Endothelial cell (in vitro differentiated cells): ENCODE measurements at places on chromosomes 11 and 22. TPM values are rescaled to one million over a fixed set of nuclear protein-coding genes. Genes with fewer than 3 reads are reported as not detected.
A peak's percentile ranks its signal among the peaks of the same experiment; 100 is the strongest.

- DNase-seq = no peak
These were observed 10.7 kb downstream of the XNDC1N start for GRCh38 chr11:71917646-71918140.

SRSF8 gene
- 25.2 TPM for total RNA-seq

GRCh38 chr22:29635734-29636357 is 32.4 kb downstream of the NF2 start:
- DNase-seq = no peak

PIH1D2 gene
- 2.5 TPM for total RNA-seq

- DNase-seq = no peak
These were observed at the start of gene IGF2 for GRCh38 chr11:2139123-2139521. Gene IGF2, minus strand, starts transcription at chr11:2139389. Its CDS starts 3,866 bp downstream, at chr11:2135523.

- no peak for DNase-seq
These were observed 287.9 kb downstream of the SWAP70 start for GRCh38 chr11:9951807-9952206.

- DNase-seq = no peak
These were observed 6.0 kb upstream of the MALAT1 start for GRCh38 chr11:65492637-65493366.

PRAME gene
- total RNA-seq = not detected

DNA sequence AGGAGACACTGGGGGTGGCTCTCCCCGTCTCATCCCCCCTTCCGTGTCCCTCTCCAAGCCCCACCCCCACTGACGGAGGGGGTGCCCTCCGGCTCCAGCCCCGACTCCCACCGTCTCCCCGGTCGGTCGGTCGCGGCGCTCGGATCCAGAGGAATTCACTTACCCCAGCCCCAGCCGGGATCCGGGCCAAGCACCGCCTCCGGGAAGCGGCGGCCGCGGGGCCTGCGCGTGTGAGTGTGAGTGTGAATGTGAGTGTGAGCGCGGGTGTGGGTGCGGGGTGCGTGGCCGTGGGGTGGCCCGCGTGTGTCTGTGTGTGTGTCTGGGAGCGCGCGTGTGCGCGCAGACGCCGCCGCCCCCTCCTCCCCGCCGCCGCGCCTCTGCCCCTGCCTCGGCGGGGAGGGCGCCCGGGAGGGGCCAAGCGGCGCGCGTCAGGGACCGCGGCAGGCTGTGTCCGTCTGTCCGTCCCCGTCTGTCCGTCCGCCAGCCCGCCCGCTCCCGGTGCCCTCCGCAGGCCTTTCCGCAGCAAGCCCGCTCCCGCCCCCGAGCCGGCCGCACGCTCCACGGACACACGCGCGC is at the start of gene ELFN2:
Gene ELFN2 (minus strand): TSS at position 345 of the 576 bp plus-strand sequence. CDS start 51,945 bp downstream, outside the sequence.
- peak; percentile 43 for DNase-seq

CHADL gene
- total RNA-seq = 1.2 TPM

GRCh38 chr22:50508897-50509296 is 873 bp downstream of the NCAPH2 start:
- no peak for DNase-seq

DNA sequence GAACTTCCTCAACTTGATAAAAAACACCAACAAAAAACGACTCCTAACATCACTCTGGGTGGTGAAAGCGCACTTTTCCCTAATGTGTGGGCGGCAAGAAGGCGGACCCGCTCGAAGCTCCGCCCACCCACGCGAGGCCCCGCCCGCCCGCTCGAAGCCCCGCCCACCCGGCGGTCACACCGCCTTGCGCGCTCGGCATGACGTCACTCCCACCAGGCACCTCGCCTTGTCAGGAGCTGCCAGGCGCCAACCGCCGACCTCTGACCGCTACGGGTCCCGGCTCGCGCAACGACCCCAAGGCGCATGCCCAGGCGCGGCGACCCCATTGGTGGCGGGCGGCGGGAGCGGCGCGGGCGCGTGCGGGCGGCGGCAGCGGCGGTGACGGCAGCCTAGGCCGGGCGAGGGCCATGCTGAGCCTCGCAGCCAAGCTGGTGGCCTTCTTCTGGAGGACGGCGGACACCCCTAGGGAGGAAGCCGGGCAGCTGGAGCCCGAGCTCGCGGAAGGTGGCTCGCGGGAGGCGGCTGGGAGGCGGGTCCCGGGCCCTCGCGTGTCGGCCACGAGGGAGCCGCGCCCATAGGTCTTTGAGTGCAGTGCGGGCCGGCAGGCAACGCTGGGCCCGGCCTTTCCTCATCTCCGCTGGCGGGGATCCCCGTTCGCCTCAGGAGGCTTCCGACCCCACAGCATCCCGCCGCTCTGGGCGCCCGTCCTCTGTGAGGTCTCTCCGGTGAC is at the start of gene MOV10L1:
Gene MOV10L1 (plus strand): TSS at position 325 of the 730 bp plus-strand sequence. CDS start 83 bp downstream, at position 408.
- no peak for DNase-seq

B4GAT1 gene
- total RNA-seq = 21.4 TPM

SLC22A12 gene
- total RNA-seq = not detected

DNA sequence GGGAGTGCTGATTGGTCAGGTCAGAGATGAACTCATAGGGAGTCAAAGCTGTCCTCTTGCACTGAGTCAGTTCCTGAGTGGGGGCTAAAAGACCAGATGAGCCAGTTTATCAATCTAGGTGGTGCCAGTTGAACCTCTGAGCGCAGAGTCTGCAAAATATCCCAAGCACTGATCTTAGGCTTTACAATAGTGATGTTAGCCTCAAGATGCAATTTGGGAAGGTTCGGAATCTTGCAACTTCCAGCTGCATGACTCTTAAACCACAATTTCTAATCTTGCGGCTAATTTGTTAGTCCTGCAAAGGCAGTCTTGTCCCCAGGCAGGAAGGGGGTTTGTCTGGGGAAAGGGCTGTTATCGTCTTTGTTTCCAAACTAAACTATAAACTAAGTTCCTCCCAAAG is 92.3 kb upstream of the PARVA start:
- peak; percentile 0 for DNase-seq

DNA sequence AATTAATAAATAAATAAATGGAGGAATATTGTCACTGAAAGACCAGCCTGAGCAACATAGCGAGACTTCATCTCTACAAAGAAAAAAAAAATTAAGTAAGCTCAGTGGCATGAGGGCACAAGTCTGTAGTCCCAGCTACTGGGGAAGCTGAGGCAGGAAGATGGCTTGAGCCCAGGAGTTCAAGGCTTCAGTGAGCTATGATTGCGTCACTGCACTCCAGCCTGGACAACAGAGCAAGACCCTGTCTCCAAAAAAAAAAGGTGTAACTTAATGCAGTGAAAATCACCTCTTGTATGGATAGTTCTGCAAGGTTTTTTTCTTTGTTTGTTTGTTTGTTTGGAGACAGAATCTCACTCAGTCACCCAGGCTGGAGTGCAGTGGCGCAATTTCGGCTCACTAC is 4.6 kb upstream of the SYNGR1 start:
- DNase-seq = no peak

DNA sequence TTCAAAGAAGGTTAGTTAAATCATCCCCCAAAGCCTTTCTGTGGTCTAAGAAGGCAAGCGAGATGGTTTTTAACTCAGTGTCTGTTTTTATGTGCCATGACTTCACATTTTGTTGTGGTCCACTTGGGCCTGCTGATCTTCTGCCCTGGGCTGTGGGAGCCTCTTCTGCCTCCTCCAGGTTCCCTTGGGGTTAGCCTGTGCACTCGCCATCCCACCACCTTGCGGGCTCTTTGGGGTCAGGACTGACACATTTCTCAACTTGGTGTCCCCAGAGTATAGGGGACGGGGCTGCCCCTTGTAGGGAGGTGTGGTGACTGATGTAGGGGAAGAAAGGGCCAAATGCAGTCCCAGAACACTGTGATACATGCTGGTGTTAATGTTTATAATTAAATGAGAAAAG is 207.0 kb downstream of the TBC1D22A start:
- DNase-seq = no peak
